CD4-positive, CD25-positive, alpha-beta regulatory T cell (primary cell): ENCODE measurements at places on chromosomes 6 and 20. TPM values are rescaled to one million over a fixed set of nuclear protein-coding genes. Genes with fewer than 3 reads are reported as not detected.

Gene SNAP91
- not detected for total RNA-seq

Gene RIMS1
- total RNA-seq = not detected

Gene LY6G6F
- total RNA-seq = 1.5 TPM

Gene TRAM2
- 12.0 TPM for total RNA-seq

Gene ARG1
- 5.3 TPM for total RNA-seq

Gene TBX18
- total RNA-seq = not detected

Gene SPEF1
- not detected for total RNA-seq

Gene GSS
- total RNA-seq = 26.0 TPM

Gene HLA-F
- 1,143 TPM for total RNA-seq

Gene COL9A1
- not detected for total RNA-seq

Gene ADGRF4
- not detected for total RNA-seq

GRCh38 chr6:166872531-166873009 lies 83.8 kb downstream of the RNASET2 start:
- no peak for DNase-seq

DNA sequence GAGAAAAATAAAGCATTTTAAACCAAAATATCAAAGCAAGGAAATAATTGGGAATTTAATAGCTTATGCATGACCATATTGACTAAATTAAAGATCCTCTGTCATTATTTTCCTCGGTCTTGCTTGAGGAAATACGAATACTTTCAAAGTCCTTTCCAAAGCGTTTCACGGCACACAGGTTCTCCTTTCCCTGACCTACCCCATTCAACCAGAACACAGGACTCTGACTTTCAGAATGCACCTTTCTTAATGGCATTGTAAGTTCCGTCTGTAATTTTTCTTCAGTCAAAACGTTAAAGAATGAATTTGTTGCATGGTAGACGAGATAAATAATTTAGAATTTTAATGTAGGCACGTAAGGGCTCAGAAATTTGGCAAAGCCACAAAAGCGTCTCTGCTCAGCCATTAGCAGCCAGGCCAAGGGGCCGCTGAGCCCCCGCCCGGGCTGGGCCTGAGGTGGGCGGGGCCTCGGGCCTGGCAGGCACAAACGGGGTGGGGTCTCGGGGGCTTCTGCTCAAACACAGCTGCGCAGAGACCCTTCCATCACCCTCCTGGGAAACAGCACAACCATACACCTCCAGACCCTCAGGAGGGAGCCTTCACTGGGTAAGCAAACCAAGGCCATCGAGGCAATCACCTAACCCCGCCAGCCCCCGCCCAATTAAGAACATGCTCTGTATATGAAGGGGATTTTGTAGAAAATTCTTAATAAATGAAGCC lies 3.4 kb downstream of the NEDD9 start:
- no peak for DNase-seq

DNA sequence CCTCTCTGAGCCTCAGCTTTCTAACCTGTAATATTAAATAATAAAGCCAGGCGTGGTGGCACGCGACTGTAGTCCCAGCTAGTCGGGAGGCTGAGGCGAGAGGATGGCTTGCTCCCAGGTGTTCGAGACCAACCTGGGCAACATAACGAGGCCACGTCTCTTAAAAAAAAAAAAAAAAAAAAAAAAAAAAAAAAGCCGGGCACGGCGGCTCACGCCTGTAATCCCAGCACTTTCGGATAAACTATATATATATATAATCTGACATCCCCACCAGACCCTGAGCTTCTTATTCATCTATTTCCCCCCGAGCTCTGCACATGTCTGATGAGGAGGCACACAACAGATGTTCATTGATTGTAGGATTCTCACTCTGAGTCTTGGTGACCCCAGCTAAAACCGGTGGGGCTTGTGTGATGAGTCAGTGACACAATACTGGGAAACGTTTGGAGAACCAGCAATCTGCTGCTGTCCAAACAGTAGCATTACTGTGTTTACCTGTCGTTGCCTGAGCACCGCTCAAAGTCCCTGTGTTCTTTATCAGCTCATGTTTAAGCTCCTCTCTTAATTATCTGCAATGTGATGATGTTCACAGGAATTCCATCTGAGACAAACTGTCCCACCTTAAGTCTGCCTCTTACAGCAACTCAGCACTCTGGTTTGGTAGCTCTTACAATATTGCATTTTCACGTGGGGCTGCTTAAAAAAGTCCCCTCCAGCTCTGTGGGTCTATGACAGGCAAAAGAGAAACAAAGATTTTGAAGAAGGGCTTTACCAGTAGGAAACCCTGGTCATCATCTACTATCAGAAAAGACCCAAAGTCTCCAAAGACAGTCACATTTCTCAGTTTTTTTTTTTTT lies 1.0 kb upstream of the SPATA2 start:
- no peak for DNase-seq

GRCh38 chr6:78607189-78607588 lies 260.2 kb upstream of the IRAK1BP1 start:
- no peak for DNase-seq

DNA sequence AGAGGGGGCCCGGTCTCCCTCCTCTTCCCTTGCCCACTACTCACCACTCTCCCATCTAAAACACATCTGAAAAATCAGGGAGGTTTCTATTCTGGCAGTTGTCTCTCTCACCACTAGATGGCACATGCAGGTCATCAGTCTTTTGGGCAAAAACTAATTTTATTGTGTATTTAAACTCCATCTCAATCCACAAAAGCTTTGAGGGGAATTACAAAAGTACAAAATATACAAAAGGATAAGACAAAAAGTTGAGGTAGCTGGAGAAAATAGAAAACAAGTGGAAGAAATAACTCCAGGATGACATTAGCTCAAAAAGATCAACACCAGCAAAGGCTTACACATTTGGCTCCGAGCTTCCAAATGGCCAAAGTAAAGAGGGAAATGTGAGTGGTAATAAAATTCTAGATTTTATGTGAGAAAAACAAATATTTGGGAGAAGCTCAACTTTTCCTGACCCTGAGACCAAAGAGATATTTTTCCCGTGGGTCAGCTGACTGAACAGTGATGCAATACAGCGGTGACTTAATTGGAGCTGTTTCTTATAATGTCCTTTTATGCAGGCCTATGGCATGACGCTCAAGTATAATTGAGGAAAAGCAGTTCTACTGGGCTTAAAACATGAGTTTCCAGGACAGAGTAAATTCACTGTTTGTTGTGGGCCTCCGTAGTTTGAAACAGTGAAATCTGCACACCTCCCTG lies 79.8 kb upstream of the CHD6 start:
- DNase-seq = peak; percentile 33

- DNase-seq = no peak
Observed at GRCh38 chr6:37838219-37838921, 18.8 kb downstream of the ZFAND3 start.

GRCh38 chr20:835608-836045 lies 2.1 kb downstream of the FAM110A start:
- DNase-seq = no peak

- no peak for DNase-seq
Observed at GRCh38 chr20:41616228-41616627, 1.9 kb downstream of the CHD6 start.

DNA sequence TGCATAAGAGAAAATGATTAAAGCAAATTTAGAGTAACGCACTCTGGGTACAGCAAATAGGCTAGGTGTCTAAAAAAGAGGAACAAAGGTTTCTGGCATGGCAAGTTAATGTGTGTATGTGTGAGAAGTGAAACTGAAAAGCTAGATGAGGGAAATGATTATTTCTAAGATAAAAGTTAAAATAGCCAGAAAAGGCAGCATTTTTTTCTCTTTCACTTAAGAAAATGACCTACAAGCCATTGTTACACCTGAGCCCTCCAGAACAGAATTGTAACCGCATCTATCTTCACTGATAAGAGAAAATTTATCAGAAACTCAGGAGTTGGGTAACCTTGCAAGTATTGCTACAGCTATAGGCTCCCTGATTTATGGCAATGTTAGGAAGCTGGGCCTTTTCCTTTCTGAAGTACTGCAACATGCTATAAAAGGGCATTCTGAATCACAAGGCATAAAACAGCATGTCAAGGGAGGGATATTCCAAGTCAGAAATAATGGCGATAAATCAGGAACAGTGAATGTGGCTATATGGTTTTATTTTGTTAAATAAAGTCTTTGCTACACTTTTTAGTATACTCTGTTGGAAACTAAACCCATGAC lies 395.3 kb downstream of the TBC1D32 start:
- no peak for DNase-seq

GRCh38 chr6:16721977-16722376 lies 39.3 kb downstream of the ATXN1 start:
- DNase-seq = no peak

- DNase-seq = no peak
Observed at GRCh38 chr20:37194621-37195417, 15.5 kb upstream of the MROH8 start.

DNA sequence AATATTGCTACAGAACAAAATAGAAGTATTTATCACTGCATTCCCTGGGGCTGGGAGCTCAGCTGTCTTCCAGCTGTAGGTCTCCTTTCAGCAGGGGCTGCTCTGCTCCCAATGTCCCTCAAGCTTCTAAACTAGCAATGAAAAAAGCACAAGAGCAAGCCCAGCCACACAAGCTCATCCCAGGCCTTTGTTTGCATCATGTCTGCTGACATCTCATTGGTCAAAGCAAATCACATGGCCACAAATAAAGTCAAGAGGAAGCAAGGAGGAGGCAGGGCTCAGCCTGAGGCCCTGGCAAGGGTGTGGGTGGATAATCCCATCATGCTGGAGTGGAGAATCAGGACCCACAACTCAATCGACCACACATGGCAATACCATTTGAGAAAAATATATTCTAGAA lies 2.2 kb upstream of the BFSP1 start:
- DNase-seq = no peak

GRCh38 chr20:11454966-11455799 lies 462.5 kb upstream of the BTBD3 start:
- no peak for DNase-seq

GRCh38 chr6:102298051-102298450 lies 904.5 kb downstream of the GRIK2 start:
- DNase-seq = no peak

- DNase-seq = no peak
Observed at GRCh38 chr20:1952737-1953530, 40.9 kb downstream of the PDYN start.
